ENCODE measurements at places on chromosomes 13 and 19.
A peak's percentile ranks its signal among the peaks of the same experiment; 100 is the strongest.

DNA sequence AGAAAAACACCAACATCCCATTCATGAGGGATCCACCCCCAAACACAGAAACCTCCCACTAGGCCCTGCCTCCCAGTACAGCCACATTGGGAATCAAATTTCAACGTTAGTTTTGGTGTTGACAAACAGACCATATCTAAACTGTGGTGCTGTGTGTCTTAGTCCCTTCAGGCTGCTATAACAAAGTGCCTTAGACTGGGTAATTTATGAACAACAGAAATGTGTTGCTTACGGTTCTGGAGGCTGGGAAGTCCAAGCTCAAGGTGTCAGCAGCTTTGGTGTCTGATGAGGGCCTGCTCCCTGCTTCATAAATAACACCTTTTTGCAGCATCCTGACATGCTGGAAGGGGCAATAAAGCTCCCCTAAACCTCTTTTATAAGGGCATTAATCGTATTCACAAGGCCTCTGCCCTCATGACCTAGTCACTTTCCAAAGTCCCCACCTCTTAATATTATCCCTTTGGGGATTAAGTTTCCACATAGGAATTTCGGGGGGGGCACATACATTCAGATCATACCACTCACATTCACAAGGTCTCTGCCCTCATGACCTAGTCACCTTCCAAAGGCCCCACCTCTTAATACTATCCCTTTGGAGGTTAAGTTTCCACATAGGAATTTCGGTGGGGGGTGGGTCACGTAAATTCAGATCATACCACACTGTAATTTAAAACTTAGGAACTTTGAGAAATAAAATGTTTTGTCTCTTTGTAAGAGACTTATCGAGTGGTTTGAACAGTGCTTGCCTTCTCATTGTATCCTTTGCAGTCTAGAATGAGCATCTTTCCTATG, 27.5 kb downstream of the ZNF507 start:
- DNase-seq: no peak

DNA sequence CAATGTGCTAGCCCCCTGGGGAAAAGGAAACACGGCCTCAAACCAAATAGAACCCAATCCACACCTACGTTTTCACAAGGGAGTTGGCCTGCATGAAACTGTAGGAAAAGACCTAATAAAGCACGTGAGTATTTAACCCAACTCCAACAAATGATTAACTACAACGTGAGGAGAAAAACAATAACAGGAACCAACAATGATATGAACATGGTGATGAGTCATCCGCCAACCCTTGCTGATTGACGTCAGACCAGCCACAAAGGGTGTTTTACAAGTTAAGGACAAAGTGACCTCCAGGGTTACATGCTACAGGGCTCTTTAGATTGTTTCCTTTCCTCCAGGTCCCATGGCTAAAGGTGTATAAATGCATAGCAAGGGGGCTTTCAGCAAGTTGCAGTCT, 460.5 kb downstream of the COG6 start:
- peak; percentile 42 for DNase-seq

- no peak for DNase-seq
These were observed 474.7 kb downstream of the DIAPH3 start for GRCh38 chr13:59689057-59689456.

DNA sequence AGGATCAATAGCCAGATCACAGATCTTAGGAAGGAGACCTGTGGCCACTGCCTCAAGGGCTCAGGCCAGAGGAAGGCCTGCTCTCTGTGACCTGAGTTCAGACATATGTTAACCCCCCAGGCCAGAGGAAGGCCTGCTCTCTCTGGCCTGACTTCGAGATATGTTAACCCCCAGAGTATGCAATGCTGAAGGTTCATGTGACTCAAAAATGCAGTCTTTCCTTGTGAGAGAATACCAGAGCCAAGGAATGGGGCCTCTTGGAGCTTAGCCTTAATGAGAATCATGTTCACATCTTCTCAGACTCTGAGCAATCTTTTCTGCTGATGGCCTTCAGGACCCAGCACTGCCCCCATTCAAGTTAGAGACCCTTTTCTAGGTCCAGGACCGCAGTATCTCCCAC, 36.7 kb downstream of the MBNL2 start:
- no peak for DNase-seq

DNA sequence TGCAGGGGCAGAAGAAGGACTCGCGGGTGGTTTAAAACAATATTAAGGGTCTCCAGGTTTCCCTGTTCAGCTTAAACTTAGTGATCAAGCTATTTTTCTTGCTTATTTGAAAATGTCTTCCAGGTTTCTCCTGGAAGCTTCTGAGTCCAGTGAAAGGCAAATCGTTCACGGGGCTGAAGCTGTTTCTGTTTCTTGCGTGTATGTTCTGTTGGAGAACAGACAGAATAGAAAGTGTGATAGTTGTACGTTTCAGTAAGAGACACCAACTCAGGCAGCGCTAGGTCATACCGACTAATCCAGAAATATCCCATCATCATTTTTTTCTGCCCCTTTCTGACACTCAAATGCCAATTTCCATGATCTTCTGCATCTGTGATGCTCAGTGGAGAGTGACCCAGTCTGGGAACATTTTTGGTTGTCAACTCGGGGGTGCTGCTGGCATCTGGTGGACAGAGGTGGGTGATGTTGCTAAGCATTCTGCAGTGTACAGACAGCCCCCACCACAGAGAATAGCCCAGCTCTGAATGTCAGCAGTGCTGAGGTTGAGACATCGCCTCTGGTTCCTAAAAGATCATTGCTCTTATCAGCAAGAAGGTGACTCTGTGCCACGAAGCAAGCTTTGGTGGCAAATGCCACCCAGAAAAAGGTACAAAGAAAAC, 4.3 kb downstream of the KLF2 start:
- DNase-seq: no peak

- no peak for DNase-seq
These were observed 871 bp upstream of the ZNF583 start for GRCh38 chr19:56403261-56403660.

GRCh38 chr19:1445185-1445931, 4.6 kb upstream of the APC2 start:
- DNase-seq: peak; percentile 88

DNA sequence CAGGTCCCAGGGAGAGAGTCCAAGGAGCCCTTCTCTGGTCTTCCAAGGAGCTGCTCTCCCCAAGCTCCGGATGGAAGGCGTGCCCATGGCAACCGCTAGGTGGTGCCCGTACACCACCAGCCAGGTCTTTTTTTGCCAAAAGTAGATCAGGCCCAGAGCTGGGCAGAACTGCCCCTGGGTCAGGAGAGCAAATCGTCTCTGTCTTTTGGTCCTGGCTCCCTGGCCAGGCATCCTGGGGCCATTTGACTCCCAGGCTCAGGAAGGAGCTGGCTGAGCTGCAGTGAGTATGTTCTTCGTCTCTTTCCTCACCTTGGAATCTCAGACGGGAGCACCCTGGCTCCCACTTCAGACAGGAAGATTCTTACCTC, 24.6 kb upstream of the BCL3 start:
- DNase-seq: peak; percentile 93

- no peak for DNase-seq
These were observed 128.2 kb downstream of the STOML3 start for GRCh38 chr13:38862443-38862842.

DNA sequence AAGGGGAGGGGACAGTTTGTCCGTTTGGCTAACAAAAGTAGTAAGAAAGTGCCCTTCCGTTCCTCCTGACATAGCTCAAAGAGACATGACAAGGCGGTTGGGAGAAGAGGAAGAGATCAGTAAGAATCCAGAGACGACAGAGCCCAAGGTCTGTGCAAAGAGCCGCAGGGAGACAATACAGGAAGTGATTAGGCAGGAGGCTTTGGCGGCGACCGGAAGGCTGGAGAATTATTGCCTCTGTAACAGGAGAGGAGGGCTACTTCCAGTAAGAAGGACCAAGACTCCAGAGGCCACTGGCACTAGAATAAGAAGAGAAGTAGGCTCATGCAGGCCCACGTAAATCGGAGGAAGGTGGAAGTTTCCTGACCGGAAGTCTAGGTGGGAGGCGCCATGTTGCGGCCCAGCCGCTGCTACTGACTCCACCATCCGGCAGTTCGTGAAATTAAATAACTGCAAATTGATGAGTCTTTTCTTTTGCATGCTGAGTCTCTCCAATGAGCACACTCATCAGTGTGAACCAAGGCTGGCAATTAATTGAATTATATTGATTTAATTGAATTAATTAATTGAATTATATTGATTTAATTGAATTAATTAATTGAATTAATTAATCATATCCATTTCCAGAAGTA, 9.9 kb downstream of the RFX2 start:
- DNase-seq: no peak

GRCh38 chr19:33208904-33209849, 15.0 kb downstream of the LRP3 start:
- DNase-seq: peak; percentile 83

- DNase-seq: no peak
These were observed 11.7 kb downstream of the BCKDHA start for GRCh38 chr19:41409288-41409687.

- DNase-seq: no peak
These were observed 65.4 kb upstream of the SOX1 start for GRCh38 chr13:112001571-112001970.

- DNase-seq: peak; percentile 65
These were observed 1.2 kb downstream of the ZSWIM9 start for GRCh38 chr19:48171710-48172109.

DNA sequence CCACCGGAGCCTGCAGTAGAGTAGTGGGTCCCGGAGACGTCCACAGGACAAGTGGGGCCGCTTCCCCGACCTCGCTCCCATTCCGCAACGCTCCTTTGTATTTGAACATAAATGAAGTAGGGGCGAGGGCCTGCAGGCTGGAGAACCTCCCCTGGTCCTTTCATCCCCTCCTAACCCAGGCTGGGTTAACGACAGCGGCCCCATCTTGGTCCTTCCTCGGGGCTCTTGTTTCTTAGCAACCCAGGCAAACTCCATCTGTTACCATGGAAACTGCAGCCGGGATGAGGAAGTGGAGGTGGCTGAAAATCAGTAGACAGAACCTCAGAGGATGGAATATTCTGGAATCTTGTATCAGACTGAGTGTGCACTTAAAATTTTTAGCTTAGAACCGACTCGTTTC, 132.6 kb upstream of the USP29 start:
- DNase-seq: no peak

DNA sequence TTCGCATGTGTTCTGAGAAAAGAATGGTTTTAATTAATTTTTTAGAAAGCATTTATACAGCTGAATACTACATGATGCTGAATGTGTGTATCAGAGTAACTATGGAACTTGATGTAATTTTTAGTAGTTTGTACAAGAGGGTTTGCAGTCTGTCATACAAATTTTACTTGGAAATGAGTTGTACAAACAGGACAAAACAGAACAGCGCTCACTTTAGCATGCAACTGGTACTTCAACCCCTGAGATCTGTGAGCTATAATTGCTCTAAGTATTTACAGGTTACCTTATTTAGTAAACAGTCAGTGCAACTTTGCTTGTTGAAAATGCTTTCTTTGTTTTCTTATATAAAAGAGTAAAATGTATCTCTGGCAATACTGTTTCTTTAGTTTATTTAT, 706 bp downstream of the TNFRSF19 start:
- DNase-seq: no peak

DNA sequence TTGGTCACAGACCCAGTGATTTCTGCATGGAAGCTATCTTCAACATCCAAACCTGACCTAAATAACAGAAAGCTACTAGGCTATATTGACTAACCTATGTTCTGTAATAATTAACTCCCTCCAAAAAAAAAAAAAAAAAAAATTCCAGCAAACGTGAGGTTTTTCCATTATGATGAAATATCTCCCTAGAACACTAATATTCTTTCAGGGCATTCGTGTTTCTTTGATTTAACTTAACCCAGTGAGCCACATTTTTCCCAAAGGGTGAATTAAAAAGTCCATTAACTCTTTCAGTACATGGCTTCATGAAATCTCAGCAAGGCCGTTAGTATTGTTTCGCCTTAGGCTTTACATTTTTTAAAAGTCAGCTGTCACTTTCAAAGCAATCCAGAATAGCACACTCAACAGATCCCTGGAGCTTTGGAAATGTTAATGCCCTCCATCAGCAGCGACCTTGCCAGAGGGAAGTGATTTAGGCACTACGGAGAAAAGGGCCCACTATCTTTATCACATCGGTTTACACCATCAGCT, 175.8 kb downstream of the DCT start:
- no peak for DNase-seq

DNA sequence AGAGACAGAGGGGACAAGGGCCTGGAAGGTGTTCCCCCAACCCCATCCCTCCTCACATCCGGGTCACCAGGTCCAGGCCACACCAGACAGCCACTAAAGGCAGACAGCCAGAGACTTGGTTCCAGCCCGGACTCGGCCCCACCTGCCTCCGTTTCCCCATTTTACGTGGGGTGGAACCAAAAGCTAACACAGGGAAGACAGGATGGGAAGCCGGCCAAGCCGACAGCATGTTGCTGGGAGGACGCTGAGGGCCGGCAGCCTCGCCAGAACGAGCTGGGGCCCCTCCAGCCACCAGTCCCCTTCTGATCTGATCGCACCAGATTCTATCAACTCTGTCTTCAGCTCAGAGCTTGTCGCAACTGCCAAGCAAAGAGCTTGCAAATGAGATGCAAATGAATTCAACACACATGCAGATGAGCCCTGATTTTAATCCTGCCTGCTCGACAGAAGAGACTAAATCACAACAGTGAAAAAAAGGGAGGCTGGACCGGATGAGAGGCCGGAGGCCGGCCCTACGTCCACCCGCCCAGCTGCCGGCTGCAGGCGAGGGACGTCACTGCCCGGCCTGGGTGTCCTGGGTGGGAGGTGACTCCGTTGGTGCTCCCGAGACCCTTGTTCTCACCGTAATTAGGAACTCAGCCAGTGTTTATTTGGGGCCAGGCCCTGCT, 17.5 kb upstream of the SHC2 start:
- peak; percentile 43 for DNase-seq

GRCh38 chr19:33780251-33780650, 16.4 kb upstream of the KCTD15 start:
- no peak for DNase-seq

- no peak for DNase-seq
These were observed 12.8 kb downstream of the COL4A1 start for GRCh38 chr13:110294146-110294545.

DNA sequence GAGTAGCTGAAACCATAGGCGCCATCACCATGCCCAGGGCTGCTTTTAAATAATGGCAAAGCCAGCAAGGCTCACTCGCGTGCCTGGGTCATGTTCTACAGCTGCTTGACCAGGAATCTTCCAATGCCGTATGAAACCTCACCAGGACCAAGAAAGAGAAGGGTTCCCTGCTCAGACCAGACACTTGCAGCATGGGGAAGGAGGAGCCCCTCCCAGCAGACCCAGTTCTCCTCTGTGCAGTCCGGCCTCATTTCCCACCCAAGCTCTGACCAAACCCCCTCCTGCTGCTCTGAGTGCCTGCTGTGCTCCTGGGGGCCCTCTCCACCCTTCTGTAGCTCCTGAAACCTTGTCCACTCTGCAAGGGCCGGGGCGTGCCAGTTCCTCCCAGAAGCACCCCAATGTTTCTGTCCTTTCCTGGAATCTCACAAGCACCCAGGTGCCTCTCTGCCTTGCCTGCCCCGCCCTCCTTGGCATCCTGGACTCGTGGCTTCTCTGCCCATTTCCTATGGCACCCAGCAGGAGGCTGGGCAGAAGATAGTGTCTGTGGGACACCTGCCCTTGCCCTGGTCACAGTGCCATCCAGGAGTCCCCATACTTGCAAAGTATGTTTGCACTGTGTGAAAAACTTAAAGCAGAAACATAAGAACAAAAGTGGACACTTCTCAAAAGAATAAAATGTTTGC, 6.8 kb upstream of the SLC7A9 start:
- DNase-seq: no peak

- no peak for DNase-seq
These were observed 2267.7 kb downstream of the PCDH9 start for GRCh38 chr13:64962404-64962803.

Data from right cardiac atrium (tissue), 5 donors.